ENCODE measurements at places on chromosomes 6 and 20. TPM values are rescaled to one million over a fixed set of nuclear protein-coding genes. Genes with fewer than 3 reads are reported as not detected.

- no peak for DNase-seq
Measured at GRCh38 chr6:134447883-134448387, 130.0 kb upstream of the SGK1 start.

DNA sequence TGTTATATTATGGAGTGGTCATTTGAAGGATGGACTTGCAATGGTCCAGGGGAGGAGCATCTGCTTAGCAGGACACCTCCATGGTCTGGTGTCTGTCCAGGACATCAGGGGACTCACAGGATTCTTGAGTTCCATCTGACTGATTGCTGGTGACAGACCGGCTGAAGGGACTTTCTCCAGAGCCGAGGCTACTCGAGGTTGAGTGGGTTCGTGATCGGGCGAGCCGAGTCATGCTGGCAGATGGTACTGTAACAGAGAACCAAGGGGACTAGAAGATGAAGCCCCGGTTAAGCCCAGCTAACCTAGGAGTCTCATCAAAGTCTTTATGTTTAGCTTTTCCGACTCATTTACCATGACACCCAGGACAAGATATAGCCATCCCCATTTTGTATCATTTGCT is 7.5 kb upstream of the SLA2 start:
- DNase-seq = no peak

DNA sequence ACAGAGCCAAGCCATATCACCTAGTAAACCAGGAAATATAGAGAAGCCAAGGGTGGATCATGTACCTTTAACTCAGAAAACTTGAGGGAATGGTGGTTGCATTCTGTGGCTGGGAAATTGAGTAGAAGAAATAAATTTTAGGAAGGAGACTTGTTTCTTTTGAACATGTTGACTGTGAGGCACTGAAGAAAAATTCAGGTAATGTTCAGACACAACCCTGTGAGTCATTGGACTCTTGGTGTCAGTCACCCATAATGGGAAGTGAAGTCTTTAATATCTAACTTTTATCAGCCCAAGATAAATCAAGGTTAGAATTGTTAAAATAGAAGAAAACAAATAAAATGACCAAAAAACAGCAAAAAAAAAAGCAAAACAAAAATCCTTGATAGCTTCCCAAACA is 98.8 kb upstream of the GRIK2 start:
- DNase-seq = no peak

- DNase-seq = no peak
Measured at GRCh38 chr6:110933912-110934311, 24.6 kb upstream of the GTF3C6 start.

DNA sequence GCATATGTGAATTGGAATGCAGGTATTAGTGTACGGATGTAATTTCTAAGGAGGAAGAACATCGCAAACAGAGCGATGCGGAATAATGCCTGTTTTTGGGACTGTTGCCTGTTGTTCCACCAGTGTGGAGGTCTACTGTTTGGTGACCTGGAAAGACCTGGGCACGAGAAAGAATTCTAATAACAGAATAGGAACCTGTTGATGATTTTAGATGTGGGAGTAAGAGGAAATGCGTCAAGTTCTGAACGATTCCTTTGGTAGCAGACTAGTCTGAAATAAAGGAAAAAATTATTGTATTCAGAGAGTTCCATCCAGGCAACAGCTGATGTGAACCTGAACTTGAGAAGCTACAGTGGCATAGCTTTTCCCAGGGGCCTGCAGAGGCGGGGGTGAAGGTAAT is 192.1 kb downstream of the DTNBP1 start:
- no peak for DNase-seq

DNA sequence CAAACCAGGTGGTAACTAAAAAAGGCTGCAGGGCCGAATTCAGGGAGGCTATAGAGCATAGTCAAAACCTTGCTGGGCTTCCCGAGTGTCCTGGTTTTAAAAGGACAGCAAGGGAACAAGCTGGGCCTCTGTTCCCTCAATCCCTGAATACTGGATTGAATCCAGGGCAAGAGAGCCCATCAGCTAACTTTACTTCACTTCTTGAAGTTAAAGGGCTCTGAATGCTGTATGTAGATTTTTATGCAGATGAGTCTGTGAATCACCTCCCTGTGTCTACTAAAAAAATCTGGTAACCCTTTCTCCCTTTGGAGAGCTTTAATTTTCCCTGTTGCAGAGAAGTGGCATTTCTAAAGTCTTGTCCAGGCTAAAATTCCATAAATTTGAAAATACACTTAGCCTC is 29.5 kb downstream of the LYRM4 start:
- DNase-seq = no peak

DNA sequence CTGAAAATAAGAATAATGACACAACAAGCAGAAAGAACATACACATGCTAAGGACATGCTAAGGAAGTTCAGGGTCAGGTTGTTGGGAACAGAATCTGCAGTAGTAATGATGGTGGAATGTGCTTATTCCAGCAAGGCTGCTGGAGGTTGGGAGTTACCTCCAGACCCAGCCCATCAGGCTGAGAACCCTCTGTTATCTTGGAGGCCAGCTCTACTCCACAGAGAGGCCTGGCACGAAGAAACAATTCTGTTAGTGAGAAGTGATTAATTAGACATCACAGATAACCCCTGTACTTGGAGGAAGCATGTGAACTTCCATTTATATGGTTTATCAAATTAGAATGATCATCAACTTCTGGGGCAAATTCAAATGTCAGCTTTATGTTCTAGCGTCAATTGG is 22.1 kb upstream of the ARHGAP18 start:
- no peak for DNase-seq

- no peak for DNase-seq
Measured at GRCh38 chr20:15220009-15220656, 882.7 kb upstream of the FLRT3 start.

DNA sequence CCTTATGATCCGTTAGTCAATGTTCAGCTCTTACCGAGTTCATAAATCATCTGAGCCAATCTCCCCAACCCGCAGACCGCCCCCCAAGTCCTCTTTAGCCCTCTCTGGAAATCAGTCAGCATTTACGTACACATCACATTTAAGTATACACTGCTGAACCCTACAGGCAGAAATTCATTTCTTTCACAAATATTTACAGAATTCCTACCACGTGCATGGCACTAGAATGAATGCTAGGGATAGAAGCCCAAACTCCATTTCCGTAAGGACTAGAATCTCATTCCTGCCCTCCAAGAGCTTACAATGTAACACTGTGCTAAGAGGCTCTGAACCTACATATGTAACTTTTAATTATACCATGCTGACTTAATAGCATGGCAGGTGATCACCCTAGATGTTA is 1.8 kb downstream of the OSER1 start:
- DNase-seq = no peak

- DNase-seq = no peak
Measured at GRCh38 chr20:1282966-1283365, 16.9 kb downstream of the SNPH start.

DNA sequence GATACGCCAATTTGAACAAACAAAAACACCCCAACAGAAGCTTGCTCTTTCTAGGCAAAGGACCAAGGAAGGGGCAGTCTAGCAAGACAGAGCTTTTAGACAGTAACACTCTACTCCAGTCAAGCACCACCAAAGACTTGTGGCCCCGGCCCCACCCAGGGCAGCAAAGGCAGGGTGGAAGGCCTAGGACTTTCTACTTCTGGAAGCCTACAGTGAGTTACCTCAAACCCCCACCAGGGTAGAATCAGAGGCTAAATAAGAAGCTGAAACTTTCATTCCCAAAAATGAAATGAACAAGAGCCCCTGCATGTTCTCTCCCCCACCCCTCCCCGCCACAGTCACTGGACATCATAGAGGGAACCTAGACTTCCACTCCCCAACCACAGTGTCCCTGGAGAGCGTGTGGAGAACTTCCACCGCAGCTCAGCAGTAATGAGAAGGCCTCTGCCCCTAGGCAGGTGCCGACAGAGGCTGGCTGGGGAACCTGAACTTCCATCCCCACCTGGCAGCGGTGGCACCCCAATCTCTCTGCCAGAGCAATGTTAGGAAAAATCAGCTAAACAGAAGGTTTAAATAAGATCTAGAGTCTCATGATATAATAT is 40.0 kb downstream of the KATNA1 start:
- no peak for DNase-seq

DNA sequence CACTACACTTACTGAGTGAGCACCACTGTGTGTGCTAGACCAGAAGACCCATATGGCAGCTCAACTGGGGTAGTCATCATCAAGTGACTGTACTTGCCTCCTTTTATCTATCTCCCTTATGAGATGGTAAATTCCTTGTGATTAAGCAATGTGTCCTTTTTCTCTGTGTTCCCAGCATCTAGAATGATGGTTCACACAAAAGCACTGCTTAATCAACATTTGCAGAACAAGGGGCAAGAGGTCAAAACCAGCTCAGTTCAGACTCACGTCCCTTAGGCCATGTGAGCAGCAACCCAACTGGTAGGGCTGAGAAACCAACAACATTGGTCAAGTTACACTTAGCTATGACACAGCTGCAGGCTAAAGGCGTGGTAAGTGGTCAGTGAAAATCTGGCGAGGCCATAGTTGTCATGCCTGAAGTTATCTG is 10.0 kb downstream of the TRAM2 start:
- DNase-seq = no peak

DNA sequence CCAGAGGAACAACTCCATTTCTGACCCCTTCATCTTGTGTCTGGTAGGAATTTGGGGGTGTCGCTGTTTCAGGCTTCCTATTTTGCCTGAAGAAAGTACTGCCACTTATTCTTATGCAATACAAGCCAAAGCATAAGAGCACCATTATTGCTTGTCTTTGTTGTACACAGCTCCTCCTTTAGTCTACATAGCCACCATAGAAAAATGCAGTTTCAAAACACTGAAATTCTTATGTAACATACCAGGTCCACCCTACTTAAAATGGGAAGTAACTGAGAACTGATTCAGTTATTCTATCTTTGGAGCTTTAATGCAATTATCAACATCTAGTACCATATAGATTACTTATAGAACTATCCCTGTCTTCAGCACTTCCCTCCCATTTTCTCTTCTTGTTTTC is 255.5 kb downstream of the ARHGAP18 start:
- no peak for DNase-seq

- DNase-seq = no peak
Measured at GRCh38 chr6:132395015-132395597, 6.2 kb downstream of the MOXD1 start.

- no peak for DNase-seq
Measured at GRCh38 chr6:71395731-71396409, 107.3 kb downstream of the OGFRL1 start.

DNA sequence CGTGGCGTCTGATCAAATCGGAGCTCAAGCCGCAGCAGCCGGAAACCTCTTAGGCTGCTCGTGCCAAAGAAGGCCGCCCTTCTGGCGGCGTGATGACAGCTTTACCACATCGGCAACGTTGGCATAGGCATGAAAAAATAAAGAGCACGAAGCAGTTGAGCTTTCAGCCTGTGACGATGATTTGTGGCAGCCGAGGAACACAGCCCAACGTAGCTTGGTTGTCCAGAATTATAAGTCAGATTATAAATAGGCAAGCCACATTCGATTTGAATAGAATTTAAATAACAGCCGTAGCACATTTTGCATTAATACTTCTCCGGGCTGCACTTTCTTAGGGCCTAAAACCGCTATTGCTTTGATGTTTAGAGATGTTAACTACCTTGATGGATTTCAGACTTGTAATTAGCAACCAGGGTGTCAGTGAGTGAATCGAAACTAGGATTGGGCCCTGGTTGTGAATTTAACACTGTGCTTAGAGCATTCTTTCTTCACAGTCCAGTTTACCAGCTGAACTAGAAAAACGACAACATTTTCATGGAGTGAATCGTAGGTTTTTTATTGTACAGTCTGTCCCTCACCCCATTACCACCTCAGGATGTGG is 864 bp upstream of the BCLAF1 start:
- peak; percentile 72 for DNase-seq

GRCh38 chr20:32249030-32249738 is 28.3 kb upstream of the KIF3B start:
- DNase-seq = no peak

DNA sequence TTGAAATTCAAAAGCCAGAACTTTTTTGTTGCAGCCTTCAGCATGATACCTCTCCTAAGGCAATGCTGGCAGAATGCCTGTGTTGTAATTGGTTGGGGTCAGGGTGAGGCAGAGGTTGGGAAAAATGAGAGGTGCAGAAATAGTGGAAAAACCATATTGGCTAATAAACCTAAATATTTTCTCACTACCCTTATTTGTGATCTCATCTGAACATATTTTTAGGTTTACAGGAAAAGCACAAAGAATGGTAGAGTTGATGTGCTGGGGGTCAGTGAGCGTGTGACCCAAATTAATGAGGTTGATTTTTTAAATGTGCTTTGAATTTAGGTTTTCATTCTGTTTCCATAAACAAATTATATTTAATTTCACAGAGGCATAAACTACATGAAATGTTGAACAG is 437.3 kb downstream of the HDGFL1 start:
- DNase-seq = no peak

KIAA1755 gene
- 56.0 TPM for total RNA-seq

TULP1 gene
- total RNA-seq = not detected

FKBP1C gene
- total RNA-seq = 0.89 TPM

CD24 gene
- 3.3 TPM for total RNA-seq

SIRPB1 gene
- 6.6 TPM for total RNA-seq

OR2H1 gene
- not detected for total RNA-seq

PGM3 gene
- total RNA-seq = 37.2 TPM

ENPP3 gene
- 1.7 TPM for total RNA-seq

BCAS1 gene
- 117 TPM for total RNA-seq

IDH3B gene
- 67.0 TPM for total RNA-seq
